ENCODE measurements at places on chromosomes 3 and 15.
A peak's percentile ranks its signal among the peaks of the same experiment; 100 is the strongest.

DNA sequence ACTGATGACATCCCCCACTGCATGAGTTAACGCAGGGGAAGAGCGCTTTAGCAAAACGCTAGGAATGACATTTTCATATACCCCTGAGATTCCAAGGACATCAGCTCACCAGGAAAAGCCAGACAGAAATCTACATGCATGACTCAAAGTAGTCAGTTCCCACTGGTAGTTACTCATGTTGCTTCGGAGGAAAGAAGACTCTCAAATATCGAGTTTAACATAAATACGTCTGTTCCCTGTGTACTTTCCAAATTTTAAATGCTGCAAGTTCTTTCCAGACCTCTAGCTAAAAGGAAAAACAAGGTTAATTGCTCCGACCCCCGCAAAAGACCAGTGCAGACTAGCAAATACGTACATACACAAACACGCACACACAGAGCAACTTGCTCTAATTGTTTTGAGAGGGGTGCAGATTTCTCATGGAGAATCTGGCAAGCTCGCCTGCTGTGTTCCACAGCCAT is 115.4 kb upstream of the PRICKLE2 start:
- DNase-seq, result no peak

GRCh38 chr3:83454353-83454752 is 1504.4 kb upstream of the CADM2 start:
- no peak for DNase-seq

GRCh38 chr3:149199474-149199873 is 22.2 kb downstream of the CP start:
- DNase-seq, result no peak

- DNase-seq, result no peak
These were observed 45.5 kb downstream of the COL8A1 start for GRCh38 chr3:99683876-99684275.

- DNase-seq, result no peak
These were observed 56.6 kb downstream of the ETV5 start for GRCh38 chr3:186052096-186052840.

DNA sequence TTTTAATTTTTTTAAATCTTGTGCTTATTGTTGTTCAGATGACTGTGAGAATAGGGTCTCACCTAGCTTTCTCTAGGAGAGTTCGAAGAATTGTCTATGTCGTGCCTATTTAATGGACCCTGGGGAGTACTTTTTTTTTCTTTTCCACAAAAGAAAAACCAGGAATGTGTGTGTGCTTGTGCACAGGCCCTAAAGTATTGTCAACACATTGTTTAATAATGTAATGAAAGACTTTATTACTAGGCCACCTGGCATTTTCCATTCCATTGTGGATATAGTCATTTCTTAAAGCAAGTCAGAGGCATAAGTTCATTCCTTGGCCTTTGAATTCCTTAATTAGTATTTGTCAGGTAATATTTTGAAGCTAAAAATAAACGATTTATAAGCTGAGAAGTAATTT is 135.9 kb downstream of the KLHL25 start:
- DNase-seq, result no peak

DNA sequence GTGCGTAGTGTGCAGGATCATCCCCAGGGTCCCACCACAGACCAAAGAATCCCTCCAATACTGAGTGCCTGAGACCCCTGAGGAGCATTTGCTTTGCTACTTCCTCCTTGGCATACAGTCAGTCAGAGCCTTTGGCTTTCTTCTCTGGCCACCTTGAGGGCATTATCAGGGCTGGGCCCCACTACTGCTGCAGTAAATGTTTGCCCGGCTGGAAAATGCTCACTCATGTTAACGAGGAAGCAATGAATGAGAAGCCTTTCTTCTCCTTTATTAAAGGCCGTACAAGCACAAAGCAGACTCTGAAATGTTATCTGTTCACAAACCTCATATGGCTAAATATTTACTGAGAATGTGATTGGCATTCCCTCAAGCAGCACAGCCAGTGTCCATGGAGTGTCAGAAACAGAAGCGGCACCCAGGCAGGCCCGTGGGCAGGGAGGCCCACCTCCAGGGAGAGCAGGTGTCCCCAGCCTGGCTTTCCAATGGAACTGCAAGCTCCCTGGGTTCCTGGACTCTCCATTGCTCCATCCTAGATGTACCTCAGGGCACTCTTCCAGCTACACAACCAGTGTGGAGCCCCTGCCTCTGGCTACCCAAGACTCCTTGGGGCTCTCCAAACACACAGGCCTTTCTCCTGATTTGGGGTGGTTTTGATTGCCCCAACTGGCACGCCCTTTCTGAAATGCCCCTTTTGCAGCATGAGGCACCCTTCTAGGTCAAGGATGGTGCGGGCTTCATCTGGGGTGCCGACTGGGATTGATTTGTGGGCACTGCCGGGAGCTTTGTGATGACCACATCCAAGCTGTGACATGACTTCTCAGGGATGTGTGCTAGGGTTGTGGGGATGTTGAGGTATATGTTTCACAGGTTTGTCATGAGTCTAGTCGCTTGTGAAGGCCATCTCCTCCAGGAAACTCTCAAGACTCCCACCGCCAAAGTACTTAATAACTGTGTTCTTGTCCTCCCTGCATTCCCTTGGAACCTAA is 195.6 kb downstream of the FAM43A start:
- DNase-seq, result no peak

GRCh38 chr3:12938258-12938711 is 96.9 kb upstream of the RPL32 start:
- no peak for DNase-seq

DNA sequence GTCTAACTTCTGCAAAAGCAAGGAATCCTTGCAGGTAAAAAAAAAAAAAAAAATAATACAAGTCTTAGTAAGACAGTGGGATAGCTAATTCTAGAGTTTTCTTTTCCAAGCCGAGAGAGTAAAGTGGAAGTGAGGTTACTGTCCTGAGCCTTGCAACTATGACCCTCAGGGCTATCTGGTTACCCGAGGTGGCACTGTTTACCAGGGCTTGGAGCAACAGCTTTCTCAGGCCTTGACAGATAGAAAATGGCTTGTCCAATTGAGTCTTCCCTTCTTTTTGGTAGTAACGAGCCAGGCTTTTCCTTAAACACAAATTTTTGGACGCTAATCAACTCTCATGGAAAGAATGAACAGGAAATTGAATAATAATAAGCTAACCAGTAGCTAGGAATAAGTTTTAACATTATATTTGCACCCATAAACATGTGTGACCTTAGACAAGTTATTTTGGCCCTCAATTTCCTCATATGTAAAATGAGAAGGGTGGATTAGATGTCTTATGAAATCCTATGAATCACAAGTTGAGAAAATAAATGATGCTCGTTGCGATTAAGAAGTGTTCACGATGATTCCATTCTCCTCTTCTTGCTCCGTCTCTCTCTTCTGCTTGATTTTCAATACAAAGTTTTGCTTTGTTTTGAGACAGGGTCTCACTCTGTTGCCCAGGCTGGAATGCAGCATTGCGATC is 236.9 kb upstream of the KBTBD8 start:
- DNase-seq, result no peak

GRCh38 chr3:183690402-183690995 is 7.1 kb upstream of the YEATS2 start:
- DNase-seq, result no peak

- no peak for DNase-seq
These were observed 12.1 kb downstream of the LDHAL6B start for GRCh38 chr15:59218710-59219109.

DNA sequence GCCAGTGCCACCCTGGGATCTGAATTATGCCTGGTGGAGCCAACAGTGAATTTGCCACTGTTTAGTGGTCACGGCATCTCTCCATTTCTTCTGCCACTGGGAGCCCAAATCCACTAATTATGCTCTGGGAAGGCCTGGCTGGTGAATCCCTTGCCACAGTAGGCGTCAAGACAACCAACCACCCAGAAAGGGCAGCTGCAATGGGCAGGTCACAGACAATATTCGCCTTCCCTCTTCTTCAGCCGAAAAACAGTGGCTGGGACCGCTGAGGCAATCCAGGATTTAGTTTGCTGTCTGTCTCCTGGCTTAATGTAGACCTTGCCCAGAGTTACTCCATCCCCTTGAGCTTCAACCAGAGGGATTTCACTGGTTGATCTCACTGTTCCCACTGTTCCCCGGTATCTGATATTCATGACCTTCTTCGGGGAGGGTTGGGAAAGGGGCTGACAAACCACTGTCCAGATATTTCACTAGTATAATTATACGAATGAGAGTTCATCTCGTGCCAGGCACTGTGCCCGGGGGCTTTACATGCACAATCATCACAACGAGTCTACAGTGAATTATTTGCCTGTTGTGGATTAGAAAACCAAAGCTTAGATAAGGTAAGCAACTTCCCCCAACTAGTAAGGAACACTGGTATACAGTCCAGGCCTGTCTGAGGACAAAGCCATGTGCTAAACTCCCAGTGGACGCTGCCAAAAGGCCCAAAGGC is 49.9 kb upstream of the RAB6B start:
- no peak for DNase-seq

GRCh38 chr15:66251790-66252684 is 1.5 kb downstream of the MEGF11 start:
- peak; percentile 63 for DNase-seq

GRCh38 chr3:122727294-122727693 is 46.7 kb downstream of the PARP14 start:
- DNase-seq, result no peak

DNA sequence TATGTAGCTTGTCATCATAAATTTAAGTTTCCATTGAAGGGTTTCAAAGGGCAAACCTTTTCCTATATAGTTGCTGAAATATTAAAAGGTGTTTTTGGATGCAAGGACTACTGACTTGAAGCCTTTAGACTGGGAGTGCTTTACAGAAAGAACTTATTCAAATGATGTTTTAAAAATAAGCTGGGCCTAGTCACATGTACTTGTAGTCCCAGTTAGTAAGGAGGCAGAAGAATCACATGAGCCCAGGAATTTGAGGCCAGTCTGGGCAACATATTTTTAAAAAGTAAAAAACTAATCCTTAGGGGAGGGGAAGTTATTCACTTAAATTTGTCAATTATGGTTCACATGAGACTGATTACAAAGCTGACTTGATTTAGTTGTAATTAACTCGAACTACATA is 65.0 kb downstream of the SMARCC1 start:
- DNase-seq, result no peak

DNA sequence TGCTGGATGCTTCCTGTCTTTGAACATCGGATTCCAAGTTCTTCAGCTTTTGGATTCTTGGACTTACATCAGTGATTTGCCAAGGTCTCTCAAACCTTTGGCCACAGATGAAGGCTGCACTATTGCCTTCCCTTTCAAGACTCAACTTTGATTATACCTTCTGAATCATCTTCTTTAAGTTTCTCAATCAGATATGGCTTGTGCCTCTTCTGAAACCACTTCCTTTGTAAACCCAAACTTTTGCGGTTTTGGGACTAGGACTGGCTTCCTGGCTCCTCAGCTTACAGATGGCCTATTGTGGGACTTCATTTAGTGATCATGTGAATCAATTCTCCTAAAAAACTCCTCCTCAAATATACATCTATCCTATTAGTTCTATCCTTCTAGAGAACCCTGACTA is 47.1 kb upstream of the CADPS start:
- DNase-seq, result no peak

DNA sequence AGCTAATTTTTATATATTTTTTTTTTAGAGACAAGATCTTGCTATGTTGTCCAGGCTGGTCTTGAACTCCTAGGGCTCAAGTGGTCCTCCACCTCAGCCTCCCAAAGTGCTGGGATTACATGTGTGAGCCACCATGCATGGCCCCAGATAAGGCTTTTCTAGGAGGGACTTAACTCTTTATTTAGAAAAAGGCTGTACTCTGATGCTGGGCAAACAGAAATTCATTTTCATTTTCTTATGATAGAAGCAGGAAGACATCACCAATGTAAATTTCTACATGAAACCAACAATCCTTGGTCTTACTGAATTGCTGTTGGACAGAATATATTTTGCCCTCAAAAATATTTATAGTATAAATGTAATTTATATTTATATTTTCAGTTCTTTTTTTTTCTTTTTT is 9.6 kb downstream of the NIPA1 start:
- no peak for DNase-seq

- DNase-seq, result peak; percentile 67
These were observed at the start of gene RPP25 for GRCh38 chr15:74956648-74957475. Gene RPP25, minus strand, starts transcription at chr15:74956772. Its CDS starts 189 bp downstream, at chr15:74956583.

DNA sequence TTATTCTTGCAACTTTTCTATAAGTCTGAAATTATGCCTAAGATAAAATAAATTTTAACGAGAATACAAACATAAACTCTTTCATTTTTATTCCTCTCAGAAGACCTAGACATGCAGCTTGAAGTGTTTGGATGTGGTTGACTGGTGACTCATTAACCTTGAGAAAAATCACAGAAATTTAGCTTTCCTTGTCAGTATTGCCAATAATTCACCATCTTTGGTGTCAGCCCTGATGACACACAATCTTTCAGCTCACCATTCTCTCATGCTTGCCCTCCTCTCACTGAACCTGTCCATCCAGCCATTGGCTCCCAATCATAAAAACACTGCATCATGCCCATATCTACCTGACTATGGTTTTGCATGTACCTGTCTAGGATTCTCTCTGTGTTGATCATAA is 22.6 kb upstream of the TNFAIP8L3 start:
- DNase-seq, result no peak
